ENCODE measurements at places on chromosomes 6 and 20. TPM values are rescaled to one million over a fixed set of nuclear protein-coding genes. Genes with fewer than 3 reads are reported as not detected.
A peak's percentile ranks its signal among the peaks of the same experiment; 100 is the strongest.

The ADA gene
- total RNA-seq, result 19.2 TPM

The KIAA1755 gene
- total RNA-seq, result 0.18 TPM

The ASIP gene
- total RNA-seq, result not detected

The GATA5 gene
- total RNA-seq, result 0.39 TPM

The LY6G5C gene
- 2.2 TPM for total RNA-seq

The KIFC1 gene
- total RNA-seq, result 73.8 TPM

The ATP6V1G2 gene
- total RNA-seq, result 3.6 TPM

The FRK gene
- total RNA-seq, result 0.15 TPM

DNA sequence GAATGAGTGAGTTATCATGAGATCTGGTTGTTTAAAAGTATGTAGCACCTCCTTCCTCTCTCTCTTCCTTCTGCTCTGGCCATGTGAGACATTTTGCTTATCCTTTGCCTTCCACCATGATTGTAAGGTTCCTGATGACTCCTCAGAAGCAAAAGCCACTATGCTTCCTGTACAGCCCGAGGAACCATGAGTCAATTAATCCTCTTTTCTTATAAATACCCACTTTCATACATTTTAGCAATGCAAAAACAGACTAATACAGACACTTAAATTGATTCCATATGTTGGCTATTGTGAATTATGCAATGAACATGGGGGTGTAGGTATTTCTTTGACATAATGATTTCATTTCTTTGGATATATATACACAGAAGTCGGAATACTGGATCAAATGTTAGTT, 792.8 kb upstream of the EYS start:
- no peak for DNase-seq
- no peaks in the 10 kb centered on the region for H3K27me3 ChIP-seq
- no peak overlapping the region for H3K4me3 ChIP-seq
- no peaks in the 10 kb centered on the region for H3K36me3 ChIP-seq
- H3K4me1 ChIP-seq, result no peaks in the 10 kb centered on the region

DNA sequence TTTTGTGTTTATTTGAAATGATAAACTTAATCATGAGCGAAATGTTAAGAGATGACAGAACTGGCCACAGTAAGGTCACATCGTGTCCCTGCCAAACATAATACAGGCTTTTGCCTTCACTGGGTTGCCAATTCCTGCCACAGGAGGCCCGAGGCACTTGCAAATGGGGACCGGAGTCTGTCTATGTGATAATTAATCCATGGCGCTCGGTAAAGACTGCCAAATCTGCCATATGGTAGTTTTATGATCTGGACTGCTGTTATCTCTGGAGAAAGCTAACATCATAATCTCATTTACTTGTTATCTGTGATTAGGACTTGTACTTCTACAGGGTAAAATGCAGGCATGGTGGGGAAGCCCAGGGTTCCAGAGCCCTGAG, 170.5 kb upstream of the TSHZ2 start:
- no peaks in the 10 kb centered on the region for H3K36me3 ChIP-seq
- no peak overlapping the region for H3K27ac ChIP-seq
- H3K27me3 ChIP-seq, result no peaks in the 10 kb centered on the region

DNA sequence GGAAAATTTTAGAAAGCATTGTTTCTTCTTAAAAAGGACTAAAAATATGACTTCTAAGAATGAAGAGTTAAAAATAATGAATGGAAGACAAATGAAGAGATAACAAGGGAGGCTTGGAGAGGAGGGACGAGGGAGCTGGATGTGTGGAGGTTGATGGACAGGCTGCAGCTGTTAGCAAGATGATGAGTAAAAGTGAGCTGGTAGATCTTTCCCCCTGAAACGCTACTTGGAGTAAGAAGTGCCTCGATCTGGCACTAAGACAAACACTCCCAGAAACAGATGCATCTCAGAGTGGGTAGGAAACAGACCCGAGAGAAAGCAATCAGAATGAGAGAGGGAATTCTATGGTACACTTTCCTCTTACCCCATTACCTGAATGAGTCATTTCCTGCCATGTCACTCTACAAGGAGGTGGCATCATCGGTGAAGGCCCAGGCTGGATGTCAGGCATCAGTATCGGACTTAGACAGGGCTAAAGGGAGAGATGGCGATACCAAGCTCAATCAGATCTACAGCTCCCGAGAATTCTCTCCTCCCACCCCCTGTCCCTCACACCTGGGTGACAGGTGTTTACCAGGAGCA, 154.1 kb upstream of the BMP2 start:
- no peaks in the 10 kb centered on the region for H3K4me1 ChIP-seq
- no peak overlapping the region for H3K4me3 ChIP-seq
- H3K27me3 ChIP-seq, result no peaks in the 10 kb centered on the region
- no peaks in the 10 kb centered on the region for H3K36me3 ChIP-seq

GRCh38 chr6:161031721-161032495, 40.3 kb downstream of the MAP3K4 start:
- peaks cover 3% of the 10 kb centered on the region for H3K4me1 ChIP-seq
- H3K36me3 ChIP-seq, result no peaks in the 10 kb centered on the region
- H3K4me3 ChIP-seq, result no peak overlapping the region
- no peak for DNase-seq
- H3K27me3 ChIP-seq, result no peaks in the 10 kb centered on the region
- H3K27ac ChIP-seq, result no peak overlapping the region

GRCh38 chr6:44263354-44264100, 1.8 kb downstream of the NFKBIE start:
- H3K36me3 ChIP-seq, result no peaks in the 10 kb centered on the region
- no peak overlapping the region for H3K27ac ChIP-seq
- H3K4me1 ChIP-seq, result peaks cover under 1% of the 10 kb centered on the region
- H3K27me3 ChIP-seq, result no peaks in the 10 kb centered on the region
- no peak for DNase-seq

DNA sequence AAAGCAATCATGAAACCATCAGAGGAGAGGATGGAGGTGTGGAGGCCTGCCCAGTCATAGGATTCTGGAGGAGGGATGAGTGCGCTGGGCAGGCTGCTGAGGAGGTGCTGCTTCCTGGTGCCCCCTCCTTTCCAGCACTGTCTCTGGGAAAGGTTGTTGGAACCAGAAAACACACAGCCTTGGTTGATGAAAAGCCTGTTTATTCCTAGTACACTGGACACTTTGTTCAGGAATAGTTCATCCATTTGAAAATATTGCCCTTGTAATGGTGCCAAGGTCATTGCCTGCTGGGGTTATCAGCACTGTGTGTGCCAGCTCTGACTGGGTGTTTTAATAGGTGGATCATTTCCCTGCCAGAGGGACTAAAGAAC, 83.7 kb upstream of the ARMC2 start:
- H3K4me3 ChIP-seq, result no peak overlapping the region
- peaks cover 6% of the 10 kb centered on the region for H3K4me1 ChIP-seq
- H3K27me3 ChIP-seq, result no peaks in the 10 kb centered on the region
- no peaks in the 10 kb centered on the region for H3K36me3 ChIP-seq
- DNase-seq, result no peak

DNA sequence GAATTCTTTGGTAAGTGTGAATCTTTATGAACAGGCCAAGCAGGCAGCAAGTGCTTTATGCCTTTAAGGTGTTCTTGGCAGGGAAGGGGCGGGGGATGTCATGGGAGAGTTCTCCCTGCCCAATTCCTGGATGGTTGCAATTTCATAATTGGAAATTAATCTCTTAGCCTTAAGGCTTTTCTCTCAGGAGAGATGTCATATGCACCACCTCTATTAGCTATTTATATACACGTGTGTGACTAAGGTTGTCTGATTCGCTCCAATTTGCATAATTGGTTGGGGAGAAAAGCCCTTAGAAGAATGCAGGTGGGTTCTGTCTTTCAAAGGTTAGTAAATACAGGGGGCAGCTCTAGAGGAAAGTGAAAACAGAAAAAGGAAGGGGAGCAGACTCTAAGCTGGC, 5.2 kb upstream of the ENPP5 start:
- no peaks in the 10 kb centered on the region for H3K36me3 ChIP-seq
- H3K4me1 ChIP-seq, result no peaks in the 10 kb centered on the region
- no peak overlapping the region for H3K27ac ChIP-seq

DNA sequence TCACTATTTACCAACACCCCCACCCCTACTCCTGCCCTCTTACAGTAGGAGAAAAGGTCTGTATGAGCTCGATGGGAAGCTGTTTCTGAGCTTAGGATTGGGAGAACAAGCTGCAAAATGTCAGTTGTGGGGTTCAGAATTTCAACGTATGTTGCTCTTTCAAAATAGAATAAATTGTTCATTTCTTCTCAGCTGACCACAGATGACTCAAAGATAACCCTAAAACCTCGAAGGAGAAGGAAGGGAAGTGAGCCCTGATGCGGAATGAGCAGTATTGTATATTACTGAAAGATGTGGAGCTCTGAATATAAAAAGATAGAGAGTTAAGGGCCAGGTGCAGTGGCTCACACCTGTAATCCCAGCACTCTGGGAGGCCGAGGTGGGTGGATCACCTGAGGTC, 35.9 kb upstream of the MYLIP start:
- no peaks in the 10 kb centered on the region for H3K36me3 ChIP-seq
- H3K27ac ChIP-seq, result no peak overlapping the region
- H3K27me3 ChIP-seq, result no peaks in the 10 kb centered on the region

DNA sequence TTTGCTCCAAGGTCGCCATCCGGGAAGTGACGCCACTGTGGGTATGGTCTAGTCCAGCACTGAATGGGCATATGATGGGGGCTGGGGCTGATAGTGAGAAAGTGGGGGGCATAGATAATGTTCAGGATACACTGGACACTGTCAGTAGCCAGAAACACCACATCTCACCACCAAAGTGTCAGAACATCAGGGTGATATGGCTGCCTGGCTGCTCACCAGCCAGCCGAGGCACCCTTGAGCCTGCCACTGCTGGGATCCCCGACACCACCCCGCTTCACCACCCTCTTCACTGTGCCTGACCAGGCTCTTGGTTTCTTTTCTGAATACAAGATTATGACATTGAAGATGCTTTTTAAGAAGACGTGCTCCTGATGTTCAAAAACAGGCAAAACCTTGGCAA, 46.9 kb downstream of the SIRPA start:
- H3K27me3 ChIP-seq, result no peaks in the 10 kb centered on the region
- H3K36me3 ChIP-seq, result peaks cover 3% of the 10 kb centered on the region
- H3K4me3 ChIP-seq, result no peak overlapping the region

- no peaks in the 10 kb centered on the region for H3K27me3 ChIP-seq
- H3K4me1 ChIP-seq, result no peaks in the 10 kb centered on the region
- no peak overlapping the region for H3K4me3 ChIP-seq
- DNase-seq, result no peak
- peaks cover 5% of the 10 kb centered on the region for H3K36me3 ChIP-seq
Measured at GRCh38 chr20:3993109-3993508, 22.2 kb downstream of the RNF24 start.

DNA sequence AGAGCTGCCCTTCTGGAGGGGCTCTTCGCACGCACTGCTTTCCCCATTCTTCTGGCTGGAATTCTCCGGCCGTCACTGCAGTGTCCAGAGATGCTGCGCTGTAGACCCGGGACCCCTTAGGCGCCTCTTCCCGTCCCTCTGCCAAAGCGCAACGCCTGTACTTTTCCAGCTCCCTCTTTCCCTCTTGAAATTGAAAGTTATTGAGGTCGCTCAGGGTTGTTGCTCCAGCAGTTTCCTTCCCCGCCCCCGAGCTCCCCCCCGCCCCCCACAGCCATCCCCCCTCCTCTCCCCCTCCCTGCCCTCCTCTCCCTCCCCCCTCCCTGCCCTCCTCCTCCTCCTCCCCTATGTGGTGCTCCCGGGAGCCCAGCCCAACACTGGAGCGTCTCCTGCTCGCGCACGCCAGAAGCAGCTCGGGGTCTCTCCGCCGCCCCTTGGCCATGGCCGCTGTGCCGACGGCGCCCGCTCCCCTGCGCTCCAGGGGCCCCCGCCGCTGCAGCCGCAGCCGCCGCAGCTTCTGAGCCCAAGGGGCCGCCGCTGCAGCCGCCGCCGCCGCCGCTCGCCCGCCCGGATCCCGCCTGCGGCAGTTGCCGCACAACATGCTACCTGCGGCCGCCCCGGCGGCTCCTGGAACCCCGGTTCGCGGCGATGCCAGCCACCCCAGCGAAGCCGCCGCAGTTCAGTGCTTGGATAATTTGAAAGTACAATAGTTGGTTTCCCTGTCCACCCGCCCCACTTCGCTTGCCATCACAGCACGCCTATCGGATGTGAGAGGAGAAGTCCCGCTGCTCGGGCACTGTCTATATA, at the start of gene RSPO3:
RSPO3 (plus strand) TSS at position 374 of the 804 bp plus-strand sequence. CDS start 522 bp downstream, outside the sequence.
- H3K27ac ChIP-seq, result no peak within 1 kb of the TSS
- peak; percentile 62 for DNase-seq
- H3K27me3 ChIP-seq, result peaks cover 32% of the 10 kb centered on the region
- no peaks in the 10 kb centered on the region for H3K4me1 ChIP-seq
- H3K36me3 ChIP-seq, result no peaks in the 10 kb centered on the region

GRCh38 chr20:25054995-25055629, 2.8 kb downstream of the ACSS1 start:
- no peaks in the 10 kb centered on the region for H3K36me3 ChIP-seq
- H3K27ac ChIP-seq, result no peak overlapping the region
- no peak for DNase-seq
- no peaks in the 10 kb centered on the region for H3K4me1 ChIP-seq

Measured in H9 (cell line).